Thymus (tissue), 14 donors: ENCODE measurements at places on chromosomes 3 and 15.

DNA sequence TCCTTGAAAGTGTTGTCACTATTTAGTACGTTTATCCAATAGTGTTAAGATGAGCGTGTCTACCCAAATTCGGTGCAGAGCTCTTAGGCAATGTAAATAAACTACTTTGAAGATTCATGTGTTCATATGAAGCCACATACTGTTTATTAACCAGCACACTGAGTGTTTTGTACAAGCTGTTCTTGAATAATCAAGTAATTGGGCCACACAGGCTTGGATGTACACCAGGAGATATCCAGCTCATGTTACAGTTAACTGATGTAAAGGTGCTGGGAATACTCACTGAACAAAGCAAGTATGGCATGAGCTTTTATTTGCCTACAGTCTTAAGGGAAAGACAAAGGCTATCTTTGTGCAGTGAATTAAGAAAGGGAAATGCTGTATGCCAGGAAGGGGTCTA lies 632 bp upstream of the DHX36 start:
- no peak overlapping the region for H3K4me3 ChIP-seq
- DNase-seq: no peak
- peaks cover 12% of the 10 kb centered on the region for H3K4me1 ChIP-seq
- no peaks in the 10 kb centered on the region for H3K36me3 ChIP-seq
- no peaks in the 10 kb centered on the region for H3K27me3 ChIP-seq

DNA sequence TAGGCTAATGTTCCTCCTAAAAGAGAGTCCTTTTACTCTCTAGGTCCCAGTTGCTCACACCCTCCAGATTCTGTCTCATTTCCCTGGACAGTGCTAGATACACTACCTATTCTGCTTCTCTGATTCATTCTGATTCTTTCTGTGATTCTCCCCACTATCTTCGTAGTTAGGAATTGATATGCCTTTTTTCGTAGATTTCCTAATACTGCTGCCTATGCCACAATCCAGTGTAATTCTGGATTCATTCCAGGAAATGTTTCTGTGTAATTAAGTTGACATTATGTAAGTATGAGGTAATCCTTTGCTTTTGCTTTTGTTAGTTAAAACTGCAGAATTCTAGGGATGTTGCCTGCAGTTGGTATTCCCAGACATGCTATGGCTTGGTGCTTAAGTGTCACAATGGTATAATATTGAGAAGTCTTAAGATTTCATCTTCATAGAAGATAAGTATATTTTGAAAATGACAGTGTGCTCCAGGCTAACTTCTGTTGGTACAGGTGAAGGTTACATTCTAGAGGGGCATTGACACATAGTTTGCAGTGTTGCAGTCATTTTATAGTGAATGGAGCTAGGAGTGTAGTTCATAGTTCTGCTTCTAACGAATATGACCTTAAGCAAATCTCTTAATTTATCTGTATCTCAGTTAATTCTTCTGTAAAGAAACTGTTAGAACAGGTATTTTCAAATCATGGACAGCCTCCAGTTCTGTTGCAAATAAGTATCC lies 54.3 kb downstream of the RIOX2 start:
- H3K27me3 ChIP-seq: no peaks in the 10 kb centered on the region
- H3K36me3 ChIP-seq: no peaks in the 10 kb centered on the region
- H3K4me3 ChIP-seq: no peak overlapping the region
- H3K27ac ChIP-seq: no peak overlapping the region
- H3K4me1 ChIP-seq: no peaks in the 10 kb centered on the region
- no peak for DNase-seq

- no peaks in the 10 kb centered on the region for H3K4me1 ChIP-seq
- no peaks in the 10 kb centered on the region for H3K36me3 ChIP-seq
- no peak overlapping the region for H3K27ac ChIP-seq
- no peak overlapping the region for H3K4me3 ChIP-seq
- peaks cover 3% of the 10 kb centered on the region for H3K27me3 ChIP-seq
- DNase-seq: no peak
These were observed 132.6 kb downstream of the RAB11A start for GRCh38 chr15:66001717-66002426.

DNA sequence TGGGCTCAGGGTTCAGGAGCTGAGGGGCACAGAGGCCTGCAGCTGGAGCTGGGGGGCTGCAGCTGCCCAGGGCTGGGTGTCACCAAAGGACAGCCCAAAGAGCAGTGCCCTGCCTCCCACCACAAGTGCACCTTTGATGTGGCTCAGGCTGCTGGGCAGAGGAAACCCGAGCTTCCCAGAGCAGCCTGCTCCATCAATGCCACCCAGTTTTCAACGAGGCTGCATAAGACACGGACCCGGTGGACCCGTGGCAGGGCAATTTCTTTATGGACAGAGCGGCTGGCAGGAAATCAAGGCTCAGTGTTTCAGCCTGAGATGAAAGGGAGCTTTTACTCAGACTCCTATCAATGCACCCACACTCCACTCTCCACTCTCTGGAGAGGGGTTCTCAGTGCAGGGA lies 18.7 kb downstream of the SEMA5B start:
- H3K4me3 ChIP-seq: no peak overlapping the region
- H3K27me3 ChIP-seq: peaks cover 19% of the 10 kb centered on the region
- no peaks in the 10 kb centered on the region for H3K4me1 ChIP-seq
- DNase-seq: peak; percentile 10
- H3K27ac ChIP-seq: no peak overlapping the region
- H3K36me3 ChIP-seq: no peaks in the 10 kb centered on the region

DNA sequence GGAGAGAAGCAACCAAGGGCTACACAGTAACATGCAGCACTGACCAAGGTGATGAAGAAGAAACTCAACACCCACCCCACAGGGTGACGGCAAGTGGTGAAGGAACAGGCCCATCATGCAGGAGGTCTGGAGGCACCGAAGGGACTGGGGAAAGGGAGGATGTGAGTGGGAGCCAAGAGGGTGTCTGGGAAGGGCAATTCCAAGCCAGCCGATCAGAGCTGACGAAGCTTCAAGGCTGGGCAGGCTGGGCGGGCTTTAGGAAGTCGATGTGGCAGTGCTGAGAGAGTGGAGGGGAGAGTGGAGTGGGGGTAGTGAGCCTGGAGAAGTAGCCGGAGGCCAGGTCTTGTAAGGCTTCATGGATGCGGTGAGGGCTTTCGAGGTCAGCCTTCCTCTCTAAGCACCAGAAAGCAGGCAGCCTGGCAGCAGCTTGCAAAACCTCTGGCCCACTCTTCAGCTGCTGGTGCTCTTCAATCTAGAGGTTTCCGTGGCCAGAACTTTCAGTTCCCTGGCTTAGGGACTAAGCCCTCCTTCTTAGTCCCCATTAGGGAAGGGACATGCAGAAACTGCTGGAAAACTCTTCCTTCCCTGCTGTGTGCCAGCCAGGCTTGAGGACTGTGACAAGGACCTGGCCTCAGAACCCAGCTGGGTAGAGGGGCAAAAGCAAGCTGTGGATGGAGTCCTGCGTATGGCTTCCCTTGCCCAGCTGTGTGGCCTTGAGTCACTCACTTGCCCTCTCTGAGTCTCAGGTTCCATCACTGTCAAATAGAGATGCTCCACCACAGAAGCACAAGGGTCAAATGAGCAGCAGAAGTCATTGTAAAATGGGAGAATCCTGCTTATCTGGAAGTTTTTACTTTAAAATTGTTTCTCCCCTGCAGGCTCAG lies 72.1 kb downstream of the TLE3 start:
- no peak for DNase-seq
- H3K27ac ChIP-seq: no peak overlapping the region
- peaks cover 22% of the 10 kb centered on the region for H3K4me1 ChIP-seq
- no peaks in the 10 kb centered on the region for H3K36me3 ChIP-seq
- no peak overlapping the region for H3K4me3 ChIP-seq

DNA sequence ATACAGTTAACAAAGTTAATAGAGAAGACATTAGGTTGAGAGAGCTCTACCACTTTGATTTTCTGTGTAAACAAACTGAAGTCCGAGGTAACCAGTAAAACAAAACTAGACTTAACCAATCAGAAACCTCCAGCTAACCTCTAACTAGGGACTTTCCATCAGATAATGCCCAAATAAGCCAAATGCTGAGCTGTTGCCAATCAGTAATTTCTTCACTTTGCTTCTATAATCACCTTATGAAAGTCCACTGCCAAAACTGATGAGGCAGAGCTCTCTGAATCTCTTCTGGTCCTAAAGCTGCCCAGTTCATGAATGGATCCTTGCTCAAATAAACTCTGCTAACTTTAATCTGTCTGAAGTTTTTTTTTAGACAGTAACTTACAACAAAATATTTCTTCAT lies 448.0 kb upstream of the NECTIN3 start:
- no peak overlapping the region for H3K4me3 ChIP-seq
- no peak for DNase-seq
- no peaks in the 10 kb centered on the region for H3K27me3 ChIP-seq
- H3K36me3 ChIP-seq: no peaks in the 10 kb centered on the region
